AG10803 (cell line): ENCODE measurements at places on chromosomes 2 and 18.

DNA sequence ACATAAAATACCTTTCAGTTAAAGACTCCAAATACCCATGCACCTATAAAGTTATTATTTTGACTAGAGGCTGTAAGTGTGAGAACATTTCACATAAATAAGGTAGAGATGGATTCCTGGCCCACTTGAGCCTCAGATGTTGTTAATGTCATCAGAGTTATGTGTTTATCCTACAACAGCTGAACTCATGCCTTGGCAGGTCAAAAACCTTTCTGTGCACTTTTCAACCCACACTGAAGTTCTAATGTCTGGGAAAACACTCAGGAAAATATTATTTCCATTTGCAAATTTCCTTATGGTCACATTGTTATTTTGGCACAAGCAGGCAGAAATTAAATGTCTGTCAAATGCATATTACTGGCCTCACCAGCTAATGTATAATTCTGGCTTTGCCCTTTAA lies 209.2 kb downstream of the LNPK start:
- no peak for DNase-seq

- no peak for DNase-seq
Measured at GRCh38 chr2:54279385-54279784, 23.4 kb upstream of the TSPYL6 start.

GRCh38 chr18:24319757-24320156 lies 77.9 kb downstream of the OSBPL1A start:
- no peak for DNase-seq

DNA sequence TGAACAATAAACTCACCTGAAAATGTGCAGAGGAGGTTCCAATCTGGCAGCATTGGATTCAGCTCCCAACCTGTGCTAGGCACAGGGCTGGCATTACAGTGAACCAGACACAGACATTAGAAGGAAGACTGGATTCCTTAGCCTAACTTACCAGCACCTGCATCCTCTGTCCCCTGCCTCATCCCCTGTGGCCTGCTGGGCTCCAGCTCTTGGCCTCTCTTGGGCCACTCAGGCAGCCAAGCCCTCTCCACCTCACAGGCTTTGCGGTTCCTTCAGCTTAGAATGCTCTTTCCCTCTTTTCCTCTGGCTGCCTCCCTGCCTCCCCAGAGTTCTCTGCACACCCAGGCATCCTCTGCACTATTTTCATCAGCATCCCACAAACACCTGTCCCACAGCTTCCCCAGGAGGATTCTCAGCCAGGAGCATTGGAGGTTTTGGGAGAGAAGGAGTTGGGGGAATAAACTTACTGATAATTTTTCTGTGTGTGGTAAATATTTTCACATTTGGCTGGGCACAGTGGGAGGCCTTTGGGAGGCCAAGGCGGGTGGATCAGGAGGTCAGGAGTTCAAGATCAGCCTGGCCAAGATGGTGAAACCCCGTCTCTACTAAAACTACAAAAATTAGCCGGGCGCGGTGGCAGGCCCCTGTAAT lies 132.0 kb downstream of the INHBB start:
- DNase-seq: no peak

DNA sequence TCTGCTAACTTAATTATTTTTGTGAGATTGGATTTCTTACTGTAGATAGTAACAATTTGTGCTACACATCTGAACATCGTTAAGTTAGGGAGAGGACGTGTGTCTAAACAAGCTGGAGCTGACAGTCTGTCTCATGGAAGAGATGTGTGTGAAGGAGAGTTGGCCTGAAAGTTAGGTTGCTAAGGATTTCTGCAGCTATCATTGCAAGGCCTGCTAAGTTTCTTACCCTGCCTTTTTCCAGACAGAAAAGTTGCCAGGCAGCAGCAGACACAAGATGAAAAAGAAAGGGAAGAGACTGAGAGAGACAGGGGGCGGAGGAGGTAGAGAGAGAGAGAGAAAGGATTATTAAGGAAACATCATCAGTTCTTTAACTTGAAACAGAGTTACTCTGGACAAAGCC lies 4.1 kb upstream of the LRP1B start:
- DNase-seq: no peak
